ENCODE measurements at places on chromosomes 4 and X.

DNA sequence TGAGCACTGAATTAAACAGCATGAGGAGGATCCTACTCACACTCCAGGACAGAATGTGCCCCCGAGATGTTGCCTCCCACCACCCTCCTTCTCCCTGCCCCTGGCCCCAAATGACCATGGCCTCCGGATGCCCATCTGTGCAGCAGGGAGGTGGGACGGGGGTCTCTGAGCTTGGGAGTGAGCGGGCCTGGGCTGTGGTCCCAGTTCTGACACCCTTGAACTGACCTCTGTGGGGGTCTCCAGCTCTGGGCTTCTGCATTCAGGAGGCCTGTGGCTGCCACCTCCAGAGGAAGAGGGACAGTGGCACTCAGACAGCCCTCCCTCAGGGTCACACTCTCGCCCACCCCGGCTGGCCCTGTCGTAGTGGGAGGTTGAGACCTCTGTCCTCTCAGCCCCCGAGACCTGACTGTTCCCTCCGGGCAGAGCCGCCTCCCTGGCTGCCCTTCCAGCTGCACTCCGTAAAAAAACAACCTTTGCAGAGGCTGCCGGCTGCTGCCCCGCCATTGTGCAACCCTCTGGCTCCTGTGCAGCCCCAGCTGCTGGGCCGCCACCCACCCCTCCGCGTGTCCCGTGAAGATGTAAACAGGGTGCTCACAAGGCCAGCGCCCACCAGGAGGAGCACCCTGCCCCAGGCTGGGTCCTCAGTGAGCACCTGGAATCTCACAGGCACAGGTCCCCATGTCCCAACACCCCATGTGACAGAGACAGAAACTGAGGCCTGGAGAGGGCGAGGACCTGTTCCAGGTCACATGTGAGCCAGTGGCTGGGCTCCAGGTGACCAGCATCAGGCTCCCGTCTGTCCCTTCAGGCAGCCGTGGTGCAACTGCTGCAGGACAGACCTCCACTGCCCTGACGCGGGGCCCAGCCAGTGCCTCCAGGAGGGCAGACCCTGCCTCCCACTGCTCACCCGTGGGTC is 39.6 kb downstream of the HTRA3 start:
- peaks cover 2% of the 10 kb centered on the region for H3K4me1 ChIP-seq
- H3K36me3 ChIP-seq = no peaks in the 10 kb centered on the region
- no peak for DNase-seq
- no peaks in the 10 kb centered on the region for H3K27me3 ChIP-seq
- no peak overlapping the region for H3K27ac ChIP-seq

GRCh38 chr4:94356444-94356843 is 13.8 kb upstream of the HPGDS start:
- H3K27me3 ChIP-seq = no peaks in the 10 kb centered on the region
- no peaks in the 10 kb centered on the region for H3K36me3 ChIP-seq
- no peak overlapping the region for H3K27ac ChIP-seq
- no peak for DNase-seq
- H3K4me1 ChIP-seq = no peaks in the 10 kb centered on the region

- no peak for DNase-seq
- no peak overlapping the region for H3K27ac ChIP-seq
- H3K27me3 ChIP-seq = no peaks in the 10 kb centered on the region
- H3K4me1 ChIP-seq = no peaks in the 10 kb centered on the region
- H3K36me3 ChIP-seq = no peaks in the 10 kb centered on the region
- no peak overlapping the region for H3K4me3 ChIP-seq
Observed at GRCh38 chrX:63664083-63664482, 120.9 kb downstream of the ARHGEF9 start.

- no peaks in the 10 kb centered on the region for H3K4me1 ChIP-seq
- no peaks in the 10 kb centered on the region for H3K36me3 ChIP-seq
- no peak overlapping the region for H3K4me3 ChIP-seq
Observed at GRCh38 chr4:109410226-109410625, 23.4 kb upstream of the SEC24B start.

DNA sequence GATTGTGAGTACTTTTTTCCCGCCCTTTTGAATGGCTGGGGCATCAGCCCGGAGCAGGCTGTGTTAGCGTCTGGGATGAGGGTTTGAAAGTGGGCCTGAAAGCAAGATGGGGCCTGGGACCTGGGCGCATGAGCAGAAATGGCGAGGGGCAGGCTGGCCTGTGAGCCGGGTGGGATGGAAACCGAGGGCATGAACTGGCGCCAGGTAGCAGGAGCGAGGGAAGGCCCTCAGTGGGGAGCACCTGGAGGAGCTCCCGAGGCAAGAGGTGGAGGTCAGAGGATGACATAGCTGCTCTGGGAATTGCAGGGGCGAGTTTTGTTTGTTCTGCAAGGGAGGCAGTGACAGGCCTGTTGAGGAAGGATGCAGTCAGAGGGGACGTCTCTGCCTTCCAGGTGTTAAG is 68.6 kb downstream of the RGS12 start:
- H3K4me3 ChIP-seq = no peak overlapping the region
- no peaks in the 10 kb centered on the region for H3K4me1 ChIP-seq
- H3K36me3 ChIP-seq = no peaks in the 10 kb centered on the region
- DNase-seq = no peak
- H3K27me3 ChIP-seq = no peaks in the 10 kb centered on the region

DNA sequence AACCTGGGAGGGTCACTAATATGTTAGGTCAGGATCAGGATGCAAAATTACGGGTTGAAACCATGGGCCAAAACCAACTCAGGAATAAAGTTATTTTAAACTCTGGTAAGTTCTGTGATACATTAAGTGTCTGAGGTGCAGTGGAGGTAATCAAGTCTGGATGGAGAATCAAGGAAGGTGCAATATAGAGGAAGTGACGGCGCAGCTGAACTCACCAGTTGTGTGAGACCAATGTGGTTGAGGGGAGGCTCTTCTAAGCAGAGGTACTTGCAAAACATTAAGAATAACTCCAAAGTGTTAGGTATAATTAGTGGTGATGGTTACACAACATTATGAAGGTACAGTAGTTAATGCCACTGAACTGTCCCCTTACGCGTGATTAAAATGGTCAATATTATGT is 19.7 kb downstream of the GAB3 start:
- H3K27me3 ChIP-seq = no peaks in the 10 kb centered on the region
- no peaks in the 10 kb centered on the region for H3K36me3 ChIP-seq
- DNase-seq = no peak
- H3K27ac ChIP-seq = no peak overlapping the region

DNA sequence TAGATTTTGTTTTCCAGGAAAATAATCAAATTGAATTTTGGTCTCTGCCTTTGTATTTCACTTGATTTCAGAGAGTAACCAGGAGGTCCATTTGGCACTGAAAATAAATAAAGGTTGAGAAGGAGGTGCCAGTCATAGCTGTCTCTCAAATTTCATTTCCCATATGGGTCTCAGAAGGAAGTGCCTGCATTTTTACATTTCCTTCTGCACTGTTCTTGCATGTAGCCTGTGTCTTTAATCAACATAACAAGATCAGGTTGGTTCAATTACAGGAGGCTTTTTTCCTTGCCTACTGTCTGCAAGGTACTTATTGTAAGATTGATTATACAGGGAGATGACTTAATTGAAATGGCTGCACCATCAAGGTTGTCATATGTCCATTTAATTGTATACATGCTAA is 15.7 kb downstream of the LRRC66 start:
- no peak overlapping the region for H3K4me3 ChIP-seq
- H3K36me3 ChIP-seq = no peaks in the 10 kb centered on the region
- H3K4me1 ChIP-seq = peaks cover 7% of the 10 kb centered on the region

DNA sequence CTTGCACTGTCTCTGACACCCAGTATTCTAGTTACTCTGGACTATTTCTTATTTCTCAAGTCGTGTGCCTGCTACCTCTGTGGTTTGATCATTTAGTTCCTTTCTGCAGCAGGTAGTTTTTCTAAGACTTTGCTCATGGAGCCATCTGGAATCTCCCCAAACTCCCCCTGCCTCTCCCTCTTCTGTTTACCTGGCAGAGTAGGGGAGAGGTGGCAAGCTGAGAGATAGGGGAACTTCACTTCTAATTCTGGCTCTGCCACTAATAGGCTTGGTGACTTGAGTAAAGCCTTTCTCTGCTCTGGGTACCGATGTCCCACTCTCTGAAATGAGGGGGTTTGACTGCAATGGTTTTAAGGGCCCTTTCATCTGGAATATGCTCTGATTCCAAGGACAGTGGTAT is 141.3 kb downstream of the CPEB2 start:
- H3K4me1 ChIP-seq = peaks cover under 1% of the 10 kb centered on the region
- no peaks in the 10 kb centered on the region for H3K27me3 ChIP-seq
- H3K36me3 ChIP-seq = no peaks in the 10 kb centered on the region
- H3K27ac ChIP-seq = no peak overlapping the region

DNA sequence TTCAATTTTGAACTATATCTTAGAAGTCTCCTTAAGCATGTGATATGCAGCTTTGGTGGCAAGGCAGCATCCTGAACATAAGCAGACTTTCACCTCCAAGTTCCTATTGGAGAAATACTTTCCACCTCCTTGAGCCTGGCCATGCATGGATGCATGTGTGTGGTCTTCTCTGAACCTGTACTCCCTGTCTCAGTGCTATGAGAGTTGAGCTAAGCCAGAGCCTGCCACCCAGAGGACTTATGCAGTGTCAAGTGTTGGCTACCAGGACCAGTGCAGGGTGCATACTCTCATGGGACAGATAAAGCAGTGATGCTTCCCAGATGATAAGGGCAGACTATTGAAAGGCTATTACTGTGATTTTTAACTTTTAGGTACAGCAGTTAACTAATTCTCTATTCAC is 105.6 kb downstream of the TSPAN7 start:
- no peaks in the 10 kb centered on the region for H3K4me1 ChIP-seq
- H3K36me3 ChIP-seq = no peaks in the 10 kb centered on the region
- no peak overlapping the region for H3K4me3 ChIP-seq
- no peaks in the 10 kb centered on the region for H3K27me3 ChIP-seq
- no peak for DNase-seq

GRCh38 chr4:145101091-145101490 is 3.0 kb downstream of the ABCE1 start:
- peaks cover 20% of the 10 kb centered on the region for H3K4me1 ChIP-seq
- no peak overlapping the region for H3K4me3 ChIP-seq
- DNase-seq = no peak
- H3K36me3 ChIP-seq = peaks cover 32% of the 10 kb centered on the region

DNA sequence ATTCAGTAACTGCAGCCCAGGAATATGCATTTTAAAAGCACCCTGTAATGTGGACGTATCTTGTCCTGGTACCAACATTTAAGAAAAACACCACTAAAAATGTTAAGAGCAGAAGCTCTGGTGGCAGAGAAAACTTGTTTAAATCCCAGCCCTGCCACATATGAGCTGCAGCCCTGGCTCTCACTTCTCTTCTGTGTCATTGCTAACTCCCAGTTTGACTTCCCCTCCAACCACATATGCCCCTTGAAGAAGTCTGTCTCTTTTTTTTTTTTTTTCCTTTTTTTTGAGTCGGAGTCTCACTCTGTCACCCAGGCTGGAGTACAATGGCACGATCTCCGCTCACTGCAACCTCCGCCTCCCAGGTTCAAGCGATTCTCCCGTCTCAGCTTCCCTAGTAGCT is 14.8 kb downstream of the LHFPL1 start:
- no peak overlapping the region for H3K4me3 ChIP-seq
- H3K27me3 ChIP-seq = no peaks in the 10 kb centered on the region
- H3K4me1 ChIP-seq = no peaks in the 10 kb centered on the region
- no peak overlapping the region for H3K27ac ChIP-seq
- no peaks in the 10 kb centered on the region for H3K36me3 ChIP-seq

DNA sequence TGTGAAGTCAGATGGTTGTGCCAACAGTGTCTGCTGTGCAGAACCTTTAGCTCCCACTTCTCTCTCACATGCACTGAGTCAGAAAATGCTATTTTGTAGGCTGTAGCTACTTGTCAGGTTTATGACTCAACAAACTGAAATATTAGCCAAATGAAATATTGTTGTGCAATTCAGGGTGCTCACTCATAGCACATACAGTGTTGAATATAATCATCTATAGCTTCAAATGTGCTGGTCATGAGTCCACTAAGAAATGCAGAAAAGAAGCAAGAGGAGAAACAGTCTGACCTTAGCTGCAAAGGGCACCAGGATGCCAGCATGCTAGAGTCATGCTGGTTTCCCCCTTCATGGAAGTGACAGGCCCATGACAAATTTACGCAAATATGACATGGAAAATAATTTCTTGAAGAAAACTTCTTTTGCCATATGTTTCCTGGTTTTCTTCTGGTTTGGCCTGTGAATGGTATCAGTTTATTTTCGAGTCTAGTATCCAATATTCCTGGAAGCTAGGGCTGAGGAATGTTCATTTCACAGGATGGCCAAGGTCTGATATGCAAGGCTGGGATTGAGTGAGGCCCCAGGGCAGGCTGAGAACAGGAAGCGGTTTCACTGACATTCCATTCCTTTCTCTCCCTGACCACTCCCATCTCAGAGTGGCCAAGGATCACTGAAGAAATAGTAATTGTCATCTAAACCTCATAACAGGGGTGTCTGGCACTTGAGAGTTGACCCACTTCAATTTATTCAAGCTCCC is 10.3 kb upstream of the CXCL2 start:
- H3K4me3 ChIP-seq = no peak overlapping the region
- DNase-seq = peak; percentile 71
- H3K27me3 ChIP-seq = no peaks in the 10 kb centered on the region
- H3K4me1 ChIP-seq = peaks cover 32% of the 10 kb centered on the region
- H3K36me3 ChIP-seq = no peaks in the 10 kb centered on the region

All from PC-9 (cell line).